Omental fat pad (tissue), 4 donors: ENCODE measurements at places on chromosomes 5 and 9. TPM values are rescaled to one million over a fixed set of nuclear protein-coding genes. Genes with fewer than 3 reads are reported as not detected.

DNA sequence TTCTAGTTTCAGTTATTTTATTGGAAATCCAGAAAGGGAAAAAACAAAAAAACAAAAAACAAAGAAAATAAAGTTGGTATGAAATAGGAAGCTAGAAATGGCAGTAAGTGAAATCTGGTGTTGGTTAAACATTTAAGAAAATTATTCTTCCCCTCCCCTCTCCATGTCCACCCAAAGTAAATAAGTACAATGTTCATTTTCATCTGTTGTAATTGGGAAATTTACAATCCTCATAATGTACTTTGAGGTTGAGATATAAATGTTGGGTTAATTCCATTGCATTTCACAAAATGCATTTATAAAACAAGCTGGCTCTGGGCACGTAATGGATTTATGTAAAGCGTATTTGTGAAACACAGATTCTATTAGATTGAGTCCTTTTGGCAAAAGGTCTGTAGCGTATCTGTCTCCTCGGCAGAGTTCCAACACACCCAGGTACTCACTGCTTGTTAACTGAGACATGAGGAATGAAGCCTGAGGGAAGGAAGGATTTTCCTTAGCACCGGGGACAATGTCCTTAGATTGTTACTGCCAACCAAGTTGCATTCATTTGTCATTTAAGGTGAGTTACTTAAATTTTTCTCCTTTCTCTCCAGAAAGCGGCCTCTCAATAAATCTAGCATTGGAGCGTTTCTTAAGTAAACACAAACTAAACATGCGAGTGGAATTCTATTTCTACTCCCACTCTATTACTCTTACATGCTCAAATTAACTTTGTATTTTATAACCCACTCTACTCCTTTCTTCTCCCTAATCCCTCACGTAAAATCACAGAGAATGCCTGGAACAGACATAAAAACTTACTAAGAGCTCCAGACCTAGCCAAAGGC lies 912.3 kb upstream of the WWC1 start:
- no peak for DNase-seq

DNA sequence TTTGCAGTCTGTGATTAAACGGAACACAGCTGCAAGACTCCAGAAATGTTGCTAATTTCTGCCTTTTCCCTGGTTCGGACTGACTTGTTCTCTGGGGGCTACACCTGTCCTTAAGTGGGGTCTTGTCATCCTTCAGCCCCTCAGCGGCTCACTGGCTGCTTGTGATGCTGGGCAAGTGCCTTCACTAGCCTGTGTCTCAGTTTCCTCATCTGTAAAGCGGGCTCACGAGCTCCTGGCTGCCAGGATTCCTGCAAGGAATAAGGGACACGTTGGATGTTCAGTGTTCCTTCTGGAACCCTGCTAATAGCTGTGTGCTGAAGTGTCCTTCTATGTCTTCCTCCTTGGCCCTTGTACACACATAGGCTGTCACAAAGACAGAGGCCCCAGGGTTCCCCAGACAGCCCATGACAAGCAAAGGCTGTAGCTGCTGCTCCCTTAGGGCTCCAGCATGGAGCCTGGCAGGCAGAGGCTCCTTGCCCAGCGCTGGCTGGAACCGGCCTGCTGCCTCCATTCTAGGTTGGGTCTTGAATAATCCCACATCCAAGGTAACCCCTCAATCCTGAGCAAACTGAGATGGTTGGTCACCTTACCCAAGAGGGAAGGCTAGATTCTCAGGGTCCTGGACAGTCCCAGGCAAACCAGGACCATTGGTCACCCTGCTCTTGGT lies 116.1 kb downstream of the GAPVD1 start:
- no peak for DNase-seq

DNA sequence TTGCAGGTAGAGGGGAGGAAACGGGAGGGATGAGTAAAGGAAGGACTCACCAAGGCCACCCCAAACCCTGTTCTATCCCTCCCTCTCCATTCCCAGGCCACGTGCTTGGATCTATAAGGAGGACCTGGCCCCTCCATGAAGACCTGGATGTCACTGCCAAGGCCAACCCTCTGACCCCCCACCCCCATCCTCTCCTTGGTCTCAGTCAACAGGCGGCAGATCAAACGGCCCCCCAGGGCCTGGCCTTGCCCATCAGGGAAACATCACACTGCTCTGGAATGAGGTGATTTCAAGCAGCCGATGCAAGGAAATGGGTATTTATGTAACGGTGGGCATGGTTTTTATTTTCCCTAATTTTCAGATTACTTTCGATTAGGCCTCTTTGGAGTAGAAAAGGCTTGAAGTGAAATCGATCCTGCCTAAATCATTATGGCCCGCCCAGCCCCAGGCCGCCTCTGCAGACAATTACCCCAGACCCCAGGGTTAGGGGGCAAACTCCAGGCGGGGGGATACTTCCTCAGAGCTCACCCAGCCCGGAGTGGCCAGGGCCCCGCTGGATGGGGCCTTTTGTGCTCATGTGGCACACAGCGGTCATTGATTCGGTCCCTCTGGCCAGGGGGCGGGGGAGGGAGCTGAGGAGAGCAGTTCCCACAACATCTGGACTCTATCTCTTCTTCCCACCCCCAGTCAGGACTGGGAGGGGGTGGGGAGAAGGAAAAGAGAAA lies 125.3 kb downstream of the PHF2 start:
- DNase-seq = no peak

Gene CKMT2
- 5.2 TPM for total RNA-seq

DNA sequence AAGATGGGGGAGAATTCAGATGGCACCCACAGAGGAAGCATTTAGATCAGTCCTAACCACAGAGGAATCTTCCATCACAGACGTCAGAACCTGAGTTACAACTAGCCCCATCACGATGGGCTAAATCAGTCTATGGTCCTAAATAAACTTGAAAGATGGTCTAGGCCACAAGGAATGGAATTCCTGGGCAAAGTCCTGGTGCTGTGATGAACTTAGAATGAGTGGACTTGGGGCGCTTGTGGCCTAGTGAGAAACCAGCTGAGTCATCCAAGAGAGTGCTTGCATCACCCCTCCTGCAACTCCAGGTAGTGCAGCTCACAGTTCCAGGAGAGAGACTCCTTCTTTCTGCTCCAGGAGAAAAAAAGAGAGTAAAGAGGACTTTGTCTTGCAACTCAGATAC lies 722.9 kb upstream of the RGMB start:
- no peak for DNase-seq

Gene DIPK1B
- total RNA-seq = 8.0 TPM

GRCh38 chr9:112601636-112602035 lies 115.0 kb downstream of the KIAA1958 start:
- DNase-seq = no peak

Gene KIAA0825
- total RNA-seq = 2.5 TPM

Gene GOLM1
- total RNA-seq = 16.3 TPM

- no peak for DNase-seq
Observed at GRCh38 chr5:135432113-135432512, 15.0 kb downstream of the DCANP1 start.

- no peak for DNase-seq
Observed at GRCh38 chr5:69276422-69277174, 41.9 kb downstream of the CDK7 start.

DNA sequence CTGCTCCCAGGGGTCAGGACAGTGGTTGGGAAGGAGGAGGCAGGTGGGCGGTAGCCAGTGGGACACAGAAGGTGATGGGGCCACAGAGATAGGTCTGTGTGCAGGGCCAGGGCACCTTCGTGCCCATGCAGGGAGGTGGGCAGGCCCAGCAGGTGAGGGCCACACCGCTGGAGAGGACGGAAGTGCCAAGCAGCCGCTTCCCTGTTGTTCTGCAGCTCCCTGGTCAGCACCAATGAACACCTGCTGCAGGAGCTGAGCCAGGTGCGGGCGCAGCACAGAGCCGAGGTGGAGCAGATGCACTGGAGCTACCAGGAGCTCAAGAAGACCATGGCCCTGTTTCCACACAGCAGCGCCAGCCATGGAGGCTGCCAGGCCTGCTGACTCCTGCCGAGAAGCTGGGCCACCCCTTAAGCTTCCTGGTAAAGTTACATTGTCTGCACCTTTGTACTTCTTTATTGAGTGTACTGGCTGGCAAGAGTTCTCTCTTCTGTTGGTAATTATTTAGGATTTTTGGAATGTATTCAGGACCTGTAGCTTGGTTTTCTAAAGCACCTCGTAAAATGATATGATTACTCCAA lies 40.3 kb downstream of the TPPP start:
- DNase-seq = no peak

Gene FBP2
- not detected for total RNA-seq

Gene KCNT1
- total RNA-seq = 0.24 TPM

- no peak for DNase-seq
Observed at GRCh38 chr5:166004006-166004405, 2287.4 kb upstream of the WWC1 start.

- no peak for DNase-seq
Observed at GRCh38 chr9:110156416-110156815, 51.5 kb downstream of the C9orf152 start.

- DNase-seq = no peak
Observed at GRCh38 chr5:4361753-4362152, 766.1 kb downstream of the IRX1 start.

GRCh38 chr5:167965710-167966109 lies 325.7 kb upstream of the WWC1 start:
- no peak for DNase-seq

GRCh38 chr5:2008851-2009629 lies 126.3 kb upstream of the IRX4 start:
- no peak for DNase-seq

GRCh38 chr5:176743868-176744583 lies 66.3 kb upstream of the UNC5A start:
- no peak for DNase-seq

Gene SPATA31A3
- not detected for total RNA-seq

DNA sequence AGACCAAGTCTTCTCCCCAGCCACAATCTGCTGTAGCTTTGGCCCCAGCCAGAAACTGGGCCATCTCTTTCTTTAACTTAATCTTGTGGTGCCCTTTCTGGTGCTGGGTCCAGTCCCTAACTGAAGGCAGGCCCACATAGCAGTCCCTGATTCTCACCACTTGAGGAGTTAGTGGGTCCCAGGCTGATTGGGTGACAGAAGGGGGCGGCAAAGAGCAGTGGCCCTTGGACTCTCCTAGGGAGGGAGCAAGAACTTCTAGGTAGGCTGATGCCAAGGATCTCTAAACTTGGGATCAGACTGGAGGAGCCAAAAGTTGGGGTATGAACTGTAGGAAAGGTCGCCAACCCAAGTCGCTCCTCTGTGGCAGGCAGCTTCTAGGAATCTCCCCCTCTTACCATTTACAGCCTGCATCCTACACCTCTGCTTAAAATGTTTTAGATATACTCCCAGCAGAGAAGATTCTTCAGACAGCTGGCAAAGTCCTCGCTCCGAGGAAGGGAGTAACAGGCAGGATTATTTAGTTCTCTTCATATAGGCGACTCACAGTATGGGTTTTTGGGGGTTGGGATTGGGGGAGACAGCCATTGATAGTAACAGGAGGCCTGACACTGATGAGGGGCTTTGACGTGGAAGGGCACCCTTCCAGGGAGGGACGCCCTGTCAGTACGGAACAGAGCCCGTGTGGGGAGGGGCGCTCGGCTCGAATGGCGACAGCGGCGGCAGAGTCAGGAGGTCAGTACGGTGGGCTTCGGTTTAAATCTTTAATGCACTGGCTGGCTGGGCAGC lies 2.0 kb upstream of the CCL27 start:
- DNase-seq = peak; percentile 84

GRCh38 chr9:127154390-127155191 lies 32.2 kb upstream of the ANGPTL2 start:
- no peak for DNase-seq

Gene FBXL7
- total RNA-seq = 15.7 TPM

- peak; percentile 14 for DNase-seq
Observed at GRCh38 chr5:132054031-132054696, 6.3 kb upstream of the IL3 start.

Gene CENPK
- 1.4 TPM for total RNA-seq

DNA sequence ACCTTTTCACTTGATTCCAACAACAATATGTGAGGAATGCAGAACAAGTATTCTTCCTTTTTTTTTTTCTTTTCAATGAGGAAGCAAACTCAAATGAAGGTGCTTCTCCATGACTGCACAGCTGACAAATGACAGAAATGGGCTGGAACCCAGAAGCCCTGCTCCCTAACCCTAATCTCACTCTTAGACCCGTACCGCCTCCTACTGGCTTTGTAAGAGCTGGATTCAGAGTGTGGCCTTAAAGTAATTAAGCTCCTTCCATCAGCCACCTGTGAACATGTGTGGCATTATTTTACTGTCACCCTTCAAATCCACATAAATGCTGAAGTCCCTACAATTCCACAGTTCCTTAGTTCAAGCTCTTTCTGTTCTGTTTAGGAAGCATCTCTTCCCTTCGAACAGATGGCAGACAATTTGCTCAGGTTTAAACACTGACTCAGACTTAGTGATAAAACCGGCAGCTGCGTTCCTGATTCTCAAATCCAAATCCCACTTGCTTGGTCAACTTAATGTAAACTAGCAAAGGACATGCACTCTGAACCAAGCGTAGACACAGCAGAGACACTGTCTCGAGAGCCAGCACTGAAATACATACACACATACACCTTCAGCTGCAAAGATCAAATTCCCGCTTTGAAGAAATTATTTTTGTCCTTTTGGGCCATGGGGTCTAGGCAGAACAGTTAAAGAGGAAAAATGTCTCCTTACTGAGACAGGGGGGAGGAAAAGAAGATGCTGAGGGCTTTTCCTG lies 316.7 kb upstream of the TLE4 start:
- DNase-seq = no peak

DNA sequence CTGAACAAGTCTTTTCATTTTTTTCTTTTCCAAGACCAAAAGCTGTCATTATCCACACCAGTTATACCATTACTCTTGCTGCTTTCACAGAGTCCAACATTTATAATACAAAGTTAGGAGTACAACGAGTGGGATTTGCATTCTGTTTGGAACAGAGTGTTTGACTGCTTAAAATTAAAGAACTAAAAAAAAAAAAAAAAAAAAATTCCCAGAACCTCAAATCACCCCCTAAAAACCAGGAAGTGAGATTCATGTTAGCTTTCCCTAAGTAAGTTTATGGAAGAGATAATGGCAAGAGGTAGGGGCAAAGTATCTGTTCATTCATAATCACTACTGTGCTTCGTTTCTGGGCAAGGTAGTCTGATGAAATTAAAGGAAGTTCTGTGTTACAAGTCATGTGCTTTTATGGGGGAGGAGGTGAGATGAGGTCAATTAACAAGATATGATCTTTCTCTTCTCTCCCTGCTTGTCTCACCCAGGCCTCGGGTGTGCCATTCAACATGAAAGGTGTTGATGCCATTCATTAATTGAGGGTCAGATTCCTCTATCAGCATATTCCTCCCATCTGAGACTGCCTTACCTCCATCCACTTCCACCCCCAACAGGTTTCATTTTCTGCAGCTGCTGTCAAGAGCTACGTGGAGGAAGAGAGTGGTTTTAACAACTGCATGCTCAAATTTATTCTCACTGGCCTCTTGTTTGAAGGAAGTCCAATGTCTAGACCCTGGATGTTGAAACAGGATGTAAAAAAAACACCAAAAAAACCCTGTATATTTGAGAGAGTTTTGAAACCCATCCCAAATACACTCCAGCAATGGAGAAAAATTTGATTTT lies 58.1 kb downstream of the MARCHF3 start:
- no peak for DNase-seq

GRCh38 chr5:143318270-143318669 lies 85.2 kb downstream of the NR3C1 start:
- DNase-seq = no peak

Gene ARID3C
- not detected for total RNA-seq

- DNase-seq = no peak
Observed at GRCh38 chr9:72338631-72339030, 26.4 kb downstream of the ZFAND5 start.

- no peak for DNase-seq
Observed at GRCh38 chr5:121263456-121263855, 588.2 kb upstream of the FTMT start.

GRCh38 chr5:21665524-21665923 lies 1187.6 kb downstream of the CDH12 start:
- DNase-seq = no peak
